ENCODE measurements at places on chromosomes 2 and 18.

DNA sequence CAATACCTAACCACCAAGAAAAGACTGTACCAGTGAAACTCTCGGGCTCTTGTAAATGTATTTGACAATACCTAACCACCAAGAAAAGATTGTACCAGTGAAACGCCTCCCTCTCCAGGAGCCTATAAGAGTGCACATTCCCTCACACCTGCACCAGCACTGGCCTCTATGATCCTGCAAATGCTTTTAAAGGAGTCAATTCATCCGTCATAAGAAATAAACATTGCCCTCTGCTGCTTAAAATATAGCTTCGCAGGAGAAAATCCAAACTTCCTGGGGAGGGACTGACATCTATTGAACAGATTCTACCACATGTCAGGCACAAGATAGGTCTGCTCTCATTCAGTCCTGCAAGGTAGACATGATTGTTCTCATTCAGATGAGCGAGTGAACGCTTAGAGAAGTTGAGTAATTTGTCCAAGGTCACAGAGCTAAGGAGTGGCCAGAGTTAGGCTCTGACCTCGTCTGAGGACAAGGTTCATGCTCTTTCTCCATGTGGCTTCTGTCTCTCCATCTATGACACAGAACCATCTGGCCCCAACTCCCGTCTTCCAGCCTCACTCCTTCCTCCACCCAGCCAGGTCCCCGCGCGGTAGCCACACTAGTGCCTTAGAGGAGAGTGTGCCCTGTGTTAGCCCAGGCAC is 38.7 kb downstream of the MCFD2 start:
- DNase-seq: no peak

DNA sequence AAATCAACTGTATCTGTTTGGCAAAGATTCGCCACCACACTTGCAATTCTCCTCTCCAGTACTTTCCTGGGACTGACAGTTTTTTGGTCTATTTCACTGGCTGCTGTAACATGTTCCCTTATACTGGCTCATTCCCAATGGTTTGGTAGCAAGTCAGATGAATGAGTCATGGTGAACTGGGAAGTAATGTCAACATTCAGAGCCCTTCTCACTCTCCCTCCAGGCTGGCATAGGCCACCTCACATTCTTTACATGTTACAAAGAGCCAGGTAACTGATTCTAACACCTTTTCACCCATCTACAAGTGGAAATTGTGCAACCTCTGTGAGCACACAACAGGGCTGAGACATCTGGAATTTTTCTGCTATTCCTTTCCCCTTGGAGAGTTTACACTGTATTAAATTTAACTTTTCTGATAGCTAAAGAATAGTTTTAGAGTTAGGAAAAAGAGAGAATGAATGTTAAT is 111.3 kb upstream of the TLK1 start:
- no peak for DNase-seq

- no peak for DNase-seq
Observed at GRCh38 chr2:2041256-2041824, 289.7 kb downstream of the MYT1L start.

DNA sequence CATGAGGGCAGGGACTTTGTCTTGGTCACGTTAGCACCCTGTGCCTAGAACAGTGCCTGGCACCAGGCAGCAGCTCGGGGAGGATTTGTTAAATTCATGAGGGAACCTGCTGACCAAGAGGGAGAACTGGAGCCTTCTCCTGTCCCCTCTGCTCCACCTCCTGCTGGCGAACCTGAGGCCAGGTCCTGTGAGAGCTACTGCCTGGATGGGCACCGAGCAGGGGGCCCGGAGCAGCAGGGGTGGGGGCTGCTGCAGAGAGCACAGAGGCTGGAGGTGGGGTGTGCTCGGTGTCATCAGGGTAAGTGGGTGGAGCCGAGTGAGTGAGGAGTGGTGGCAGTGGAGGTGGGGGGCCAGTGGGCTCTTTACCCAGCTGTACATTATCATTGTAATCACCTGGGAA is 52.1 kb upstream of the FAHD2A start:
- no peak for DNase-seq

DNA sequence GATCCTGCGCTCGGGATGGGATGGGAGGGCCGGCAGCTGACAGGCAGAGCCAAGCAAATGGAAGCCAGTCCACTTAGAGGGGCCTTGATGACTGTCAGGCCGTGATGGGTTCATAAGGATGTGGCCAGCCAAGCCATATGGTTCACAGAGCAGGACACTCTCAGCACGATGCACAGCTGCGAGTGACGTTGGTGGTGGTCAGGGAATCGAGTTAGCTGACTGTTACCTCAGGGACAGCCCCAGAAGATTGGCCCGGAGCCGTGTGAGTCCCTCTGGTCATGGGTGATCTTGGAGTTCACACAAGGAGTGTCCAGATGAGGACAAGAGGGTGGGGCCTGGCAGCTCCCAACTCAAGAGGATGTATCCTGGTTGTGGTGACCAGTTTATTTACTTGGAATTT is 70.2 kb downstream of the TPGS2 start:
- DNase-seq: no peak

GRCh38 chr18:56748698-56749268 is 97.6 kb downstream of the WDR7 start:
- DNase-seq: no peak

GRCh38 chr2:220465700-220466099 is 838.3 kb downstream of the SLC4A3 start:
- no peak for DNase-seq

DNA sequence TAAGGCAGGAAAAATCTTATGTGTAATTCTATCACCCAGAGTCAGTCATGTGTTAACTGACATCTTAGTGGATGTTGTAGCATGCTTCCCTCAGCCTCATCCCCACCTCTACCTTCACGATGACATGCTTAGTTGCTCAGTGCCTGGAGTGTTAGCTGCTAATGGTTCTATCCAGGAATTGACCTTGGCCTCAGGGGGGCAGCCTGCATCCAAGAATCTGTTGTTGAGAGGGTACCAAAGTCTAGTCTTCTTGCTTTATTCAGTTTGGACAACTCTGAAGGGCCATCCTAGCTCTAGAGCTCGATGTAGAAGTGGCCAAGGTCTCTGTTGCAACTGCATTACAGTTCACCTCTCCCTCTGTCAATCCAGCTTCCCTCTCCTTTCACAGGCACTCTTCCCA is 61.2 kb downstream of the ACYP2 start:
- no peak for DNase-seq

DNA sequence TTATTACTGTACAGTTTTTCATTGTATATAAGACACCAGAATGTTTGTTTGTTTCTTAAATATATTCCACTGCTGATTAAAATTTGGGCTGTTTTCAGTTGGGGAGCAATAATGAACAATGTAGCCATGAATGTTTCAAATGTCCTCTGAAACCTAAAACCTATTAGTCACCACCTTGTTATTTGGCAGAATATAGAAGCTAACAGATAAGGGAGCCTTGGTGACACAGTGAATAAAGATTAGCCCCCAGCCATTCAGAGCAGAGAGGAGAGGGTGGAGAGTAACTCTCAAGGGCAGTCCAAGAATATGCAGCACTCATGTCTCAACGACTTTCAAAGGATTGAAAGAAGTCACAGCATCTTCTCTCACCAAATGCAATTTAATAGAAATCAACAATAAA is 43.1 kb upstream of the ATP8B1 start:
- no peak for DNase-seq
